ENCODE measurements at places on chromosomes 7 and 10. TPM values are rescaled to one million over a fixed set of nuclear protein-coding genes. Genes with fewer than 3 reads are reported as not detected.

The IL6 gene
- 16.5 TPM for polyA plus RNA-seq

The HABP2 gene
- 0.04 TPM for polyA plus RNA-seq

The SPDYE1 gene
- not detected for polyA plus RNA-seq

The RPS24 gene
- 2,227 TPM for polyA plus RNA-seq

The PRLHR gene
- polyA plus RNA-seq = not detected

The ACHE gene
- polyA plus RNA-seq = 0.28 TPM

The PNLIPRP3 gene
- not detected for polyA plus RNA-seq

The TDRD1 gene
- not detected for polyA plus RNA-seq

The EVX1 gene
- not detected for polyA plus RNA-seq

The CPA2 gene
- polyA plus RNA-seq = not detected

The BRAF gene
- polyA plus RNA-seq = 6.6 TPM

The CSGALNACT2 gene
- 7.3 TPM for polyA plus RNA-seq

The CFTR gene
- polyA plus RNA-seq = 0.03 TPM

The C10orf105 gene
- polyA plus RNA-seq = not detected

The PDE1C gene
- polyA plus RNA-seq = 0.75 TPM

The TMEM130 gene
- not detected for polyA plus RNA-seq

The SYNPO2L gene
- not detected for polyA plus RNA-seq

The PIK3CG gene
- 0.81 TPM for polyA plus RNA-seq

The GRID2IP gene
- polyA plus RNA-seq = not detected

The SCIN gene
- 0.05 TPM for polyA plus RNA-seq

The POLD2 gene
- polyA plus RNA-seq = 137 TPM

The GPER1 gene
- polyA plus RNA-seq = 2.3 TPM

Measured in endothelial cell of umbilical vein (primary cell).